8988T (cell line): ENCODE measurements at places on chromosomes 6 and 20.

DNA sequence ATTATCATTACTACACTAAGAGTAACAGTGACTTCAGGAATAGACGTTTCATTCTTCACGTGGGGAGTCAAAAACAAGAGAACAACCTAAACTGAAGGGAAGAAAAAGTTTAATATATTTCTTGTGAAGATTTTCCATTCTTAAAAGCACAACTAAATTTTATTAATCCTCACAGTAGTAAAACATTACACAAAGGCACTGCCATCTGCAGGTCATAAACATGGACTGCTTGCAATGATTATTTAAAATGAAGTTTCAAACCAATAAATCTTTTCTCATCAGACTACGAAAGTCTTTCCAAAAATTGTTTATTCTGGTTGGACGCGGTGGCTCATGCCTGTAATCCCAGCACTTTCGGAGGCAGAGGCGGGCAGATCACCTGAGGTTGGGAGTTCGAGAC, 2.6 kb downstream of the NCOA5 start:
- DNase-seq, result no peak

DNA sequence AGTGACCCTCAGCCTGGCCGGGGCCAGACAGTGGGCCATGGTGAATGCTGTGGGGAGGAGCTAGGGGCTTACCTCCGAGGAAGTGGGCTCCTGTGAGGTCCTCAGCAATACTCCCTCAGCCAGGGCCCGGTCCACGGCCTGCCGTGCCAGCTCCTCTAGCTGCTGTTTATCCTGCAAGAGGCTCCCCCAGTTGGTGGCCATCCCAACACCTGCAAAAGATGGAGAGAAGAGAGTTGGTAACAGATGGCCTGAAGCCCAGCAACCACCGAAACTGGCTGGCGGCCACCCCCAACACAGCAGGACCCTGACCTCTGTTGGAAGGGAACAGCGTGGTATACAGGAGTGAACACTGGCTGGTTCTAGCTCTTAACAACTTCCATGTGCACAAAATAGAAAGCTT, 4.0 kb downstream of the GSS start:
- DNase-seq, result no peak

DNA sequence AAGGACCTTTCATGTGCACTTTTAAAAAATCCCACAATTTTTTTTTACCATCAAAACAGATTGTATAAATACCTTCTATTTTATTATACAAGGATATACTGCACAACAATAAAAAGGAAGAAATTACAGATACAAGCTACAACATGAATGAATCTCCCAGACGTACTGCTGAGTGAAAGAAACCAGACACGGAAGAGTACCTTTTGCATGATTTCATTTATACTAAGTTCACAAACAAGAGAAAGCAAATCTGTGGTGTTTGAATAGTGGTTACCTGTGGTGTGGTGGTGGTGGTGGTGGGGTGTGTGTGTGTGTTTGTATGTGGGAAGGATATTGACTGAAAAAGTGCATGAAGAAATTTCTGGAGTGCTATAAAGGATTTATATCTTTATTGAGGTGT, 6.8 kb upstream of the PLCB4 start:
- no peak for DNase-seq

- DNase-seq, result no peak
Measured at GRCh38 chr6:28118217-28118616, 6.2 kb upstream of the ZSCAN16 start.

DNA sequence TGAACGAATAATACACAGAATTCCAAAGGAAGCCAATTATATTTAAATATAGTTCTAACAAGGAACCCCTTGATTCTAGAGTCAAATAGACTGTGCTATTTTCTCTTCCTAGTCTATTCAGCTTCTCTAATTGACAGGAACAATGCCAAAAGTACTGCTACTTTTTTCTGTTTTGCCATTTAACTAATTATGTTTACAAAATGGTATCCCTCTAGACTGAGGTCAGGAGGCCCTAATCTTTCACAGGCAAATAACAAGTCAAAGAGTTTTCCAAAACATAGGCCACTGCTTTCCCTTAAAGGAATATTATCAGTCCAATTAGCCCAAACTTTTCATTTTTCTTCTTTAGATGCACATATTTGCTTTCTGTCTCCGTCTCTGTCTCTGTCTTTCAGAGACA, 539.3 kb downstream of the RFPL4B start:
- DNase-seq, result no peak

- no peak for DNase-seq
Measured at GRCh38 chr6:160428818-160429619, 80.8 kb downstream of the SLC22A3 start.

- no peak for DNase-seq
Measured at GRCh38 chr20:36850759-36851158, 25.2 kb upstream of the TLDC2 start.

GRCh38 chr6:97687916-97688315, 404.9 kb upstream of the MMS22L start:
- DNase-seq, result no peak

DNA sequence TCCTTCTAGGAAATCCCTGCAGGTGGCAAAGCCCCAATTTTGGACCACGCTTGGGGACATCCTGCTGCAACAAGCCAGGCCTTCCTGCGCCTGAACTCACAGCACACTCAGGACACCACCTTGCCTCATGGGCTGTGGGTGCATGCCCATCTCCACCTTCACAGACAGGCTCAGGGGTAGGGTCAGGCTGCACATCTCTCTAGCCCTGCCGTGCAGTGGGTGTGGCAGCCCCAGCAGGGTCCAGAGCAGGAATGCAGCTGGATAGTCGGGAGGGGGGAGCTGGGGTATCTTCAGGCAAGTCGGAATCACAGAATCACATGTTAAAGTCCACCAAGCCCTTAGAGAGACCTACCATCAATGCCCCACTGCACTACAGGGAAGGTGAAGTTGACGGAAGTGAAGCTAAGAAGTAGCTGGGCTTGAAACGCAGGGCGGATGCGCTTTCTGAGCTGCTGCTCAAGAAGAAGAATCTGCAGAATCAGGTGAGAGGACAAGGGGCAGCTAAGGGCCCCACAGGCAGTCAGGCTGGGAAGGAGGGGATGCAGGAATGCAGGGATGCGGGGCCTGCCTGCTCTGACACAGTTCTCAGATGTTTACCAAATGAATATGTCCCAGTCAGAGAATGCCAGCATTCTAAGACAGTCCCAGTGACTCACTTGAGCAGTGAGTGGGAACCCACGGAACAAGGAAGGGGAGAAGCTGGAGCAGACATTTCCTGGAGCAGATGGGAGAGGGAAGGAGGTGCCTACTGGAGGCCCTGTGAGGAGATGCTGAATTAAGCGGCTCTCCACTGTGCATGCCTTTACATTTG, 11.3 kb downstream of the SERPINB6 start:
- DNase-seq, result peak; percentile 25

DNA sequence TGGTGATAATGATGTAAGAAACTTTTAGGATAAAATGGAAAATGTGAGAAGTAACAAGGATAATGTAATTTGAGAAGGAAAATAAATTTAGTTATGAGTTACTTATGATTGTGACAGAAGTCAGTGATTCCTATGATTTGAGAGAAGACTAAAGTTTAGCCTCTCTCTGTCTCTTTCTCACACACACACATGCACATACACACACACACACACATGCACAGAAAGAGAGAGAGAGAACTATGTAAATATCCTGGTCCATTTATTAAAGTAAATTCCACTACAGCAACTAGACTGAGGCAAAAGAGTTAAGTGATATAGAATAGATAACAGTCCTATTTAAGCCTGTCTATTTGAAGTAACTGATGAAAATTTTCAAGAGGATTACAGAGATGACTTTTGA, 375.2 kb downstream of the CD109 start:
- no peak for DNase-seq

GRCh38 chr6:129565811-129566210, 144.2 kb downstream of the ARHGAP18 start:
- DNase-seq, result no peak

DNA sequence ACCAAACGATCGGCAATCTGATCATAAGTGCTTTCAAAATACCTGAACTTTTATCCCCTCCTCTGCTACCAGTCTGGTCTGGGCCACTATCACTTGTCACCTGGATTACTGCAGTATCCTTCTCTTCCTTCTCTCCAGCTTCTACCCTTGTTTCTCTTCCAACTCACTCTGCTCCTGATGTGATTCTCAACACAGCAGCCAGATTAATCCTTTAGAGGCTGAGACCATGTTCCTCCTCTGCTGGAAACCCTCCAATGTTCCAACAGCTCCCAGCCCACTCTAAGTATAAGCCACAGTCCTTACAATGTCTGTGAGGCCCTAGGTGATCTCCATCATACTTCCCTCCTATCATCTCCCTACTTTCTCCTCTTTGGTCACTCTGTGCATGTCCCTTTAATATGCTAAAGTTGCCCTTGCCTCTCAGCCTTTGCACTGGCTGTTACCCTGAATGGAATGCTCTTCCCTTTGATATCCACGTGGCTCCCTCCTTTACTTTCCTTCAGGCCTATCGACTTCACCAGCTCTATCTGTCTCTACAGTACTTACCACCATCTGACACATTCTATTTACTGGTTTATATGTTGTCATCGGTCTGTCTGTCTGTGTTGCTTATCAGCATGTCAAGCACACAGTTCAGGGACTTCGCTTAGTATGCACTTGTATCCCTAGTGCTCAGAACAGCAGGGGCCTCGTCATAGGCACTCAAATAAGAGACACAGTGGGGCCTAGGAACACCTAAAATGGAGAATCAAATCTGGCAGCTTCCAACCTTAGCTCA, 35.0 kb upstream of the RNF24 start:
- no peak for DNase-seq

- DNase-seq, result no peak
Measured at GRCh38 chr20:4546342-4546741, 175.4 kb upstream of the PRND start.
